ENCODE measurements at places on chromosomes 16 and 17. TPM values are rescaled to one million over a fixed set of nuclear protein-coding genes. Genes with fewer than 3 reads are reported as not detected.

The TUBG2 gene
- total RNA-seq, result 8.9 TPM

The TMEM92 gene
- total RNA-seq, result not detected

The PRAC2 gene
- not detected for total RNA-seq

The PPP1R27 gene
- total RNA-seq, result not detected

The SMIM36 gene
- not detected for total RNA-seq

The MEOX1 gene
- total RNA-seq, result 6.0 TPM

The PER1 gene
- total RNA-seq, result 2,038 TPM

The BAHCC1 gene
- total RNA-seq, result 0.29 TPM

The ETV4 gene
- total RNA-seq, result not detected

The OSGIN1 gene
- 1.4 TPM for total RNA-seq

The CDH11 gene
- total RNA-seq, result not detected

DNA sequence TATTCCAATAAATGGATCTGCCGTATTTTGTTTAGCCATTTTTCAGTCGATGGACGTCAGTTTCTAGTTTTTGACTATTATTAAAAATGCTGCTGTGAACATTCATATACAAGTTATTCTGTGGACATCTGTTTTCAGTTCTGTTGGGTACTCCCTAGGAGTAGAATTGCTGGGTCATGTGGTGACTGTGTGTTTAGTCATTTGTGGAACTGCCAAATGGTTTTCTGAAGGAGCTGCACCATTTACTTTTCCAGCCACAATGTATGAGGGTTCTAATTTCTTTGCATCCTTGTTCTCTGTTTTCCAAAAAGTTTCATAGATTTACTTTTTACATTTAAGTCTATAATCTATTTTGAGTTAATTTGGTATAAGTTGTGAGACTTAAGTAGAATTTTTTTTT is 29.5 kb downstream of the CYLD start:
- H3K27me3 ChIP-seq, result no peaks in the 10 kb centered on the region
- H3K36me3 ChIP-seq, result peaks cover 9% of the 10 kb centered on the region
- H3K4me3 ChIP-seq, result no peak overlapping the region
- H3K27ac ChIP-seq, result peak overlapping the region; percentile 75

- no peak for DNase-seq
- no peak overlapping the region for H3K4me3 ChIP-seq
- peaks cover 2% of the 10 kb centered on the region for H3K36me3 ChIP-seq
- H3K4me1 ChIP-seq, result peaks cover 20% of the 10 kb centered on the region
These were observed 162.6 kb downstream of the XYLT1 start for GRCh38 chr16:17308186-17308585.

GRCh38 chr17:76901542-76902197 is 33.5 kb downstream of the MGAT5B start:
- no peak overlapping the region for H3K4me3 ChIP-seq
- DNase-seq, result no peak
- peaks cover 4% of the 10 kb centered on the region for H3K27me3 ChIP-seq
- H3K4me1 ChIP-seq, result no peaks in the 10 kb centered on the region

DNA sequence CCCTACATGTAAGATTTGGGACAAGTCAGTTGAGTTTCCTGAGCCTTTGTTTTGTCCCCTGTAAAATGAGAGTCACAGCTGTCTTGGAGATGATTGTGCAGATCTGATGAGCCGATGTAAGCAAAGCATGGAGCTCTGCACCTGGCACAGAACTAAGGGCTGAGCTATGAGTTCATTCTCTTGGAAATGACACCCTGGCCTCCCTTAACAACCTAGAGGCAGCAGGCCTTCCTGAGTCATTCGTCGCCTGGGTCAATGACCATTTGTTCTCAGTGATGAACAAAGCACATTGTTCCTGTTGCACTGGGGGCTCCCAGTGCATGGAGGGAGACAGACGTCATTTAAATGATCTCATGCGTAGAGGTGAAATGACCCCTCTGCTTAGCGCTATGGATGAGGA is 62.8 kb upstream of the GCSH start:
- no peak overlapping the region for H3K4me3 ChIP-seq
- no peak for DNase-seq
- no peaks in the 10 kb centered on the region for H3K36me3 ChIP-seq
- peaks cover 15% of the 10 kb centered on the region for H3K27me3 ChIP-seq

- no peak overlapping the region for H3K4me3 ChIP-seq
- H3K4me1 ChIP-seq, result peaks cover 4% of the 10 kb centered on the region
- DNase-seq, result no peak
- H3K27me3 ChIP-seq, result no peaks in the 10 kb centered on the region
- H3K36me3 ChIP-seq, result peaks cover 5% of the 10 kb centered on the region
- no peak overlapping the region for H3K27ac ChIP-seq
These were observed 29.1 kb upstream of the FOXJ1 start for GRCh38 chr17:76170114-76170513.

- peaks cover 7% of the 10 kb centered on the region for H3K36me3 ChIP-seq
- H3K4me3 ChIP-seq, result no peak overlapping the region
- no peak for DNase-seq
These were observed 18.1 kb downstream of the LYRM1 start for GRCh38 chr16:20918486-20919239.

DNA sequence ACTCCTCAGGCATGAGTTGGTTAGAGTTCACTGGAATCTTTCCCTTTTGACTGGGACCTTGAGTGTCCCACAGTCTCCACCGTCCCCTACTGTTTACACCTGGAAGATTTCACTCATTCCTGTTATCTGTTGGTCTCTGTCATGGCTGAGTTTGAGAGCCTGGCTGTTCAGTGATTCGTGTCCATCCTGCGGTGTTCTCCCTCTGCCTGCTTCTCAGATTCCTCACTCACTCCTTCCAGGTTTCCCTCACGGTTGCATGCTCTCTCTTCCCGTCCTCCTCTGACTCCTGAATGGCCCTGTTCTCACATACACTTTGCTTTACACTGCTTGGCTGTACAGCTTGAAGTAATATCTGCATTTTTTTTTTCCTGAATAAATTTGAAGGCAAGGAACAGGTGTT is 24.5 kb downstream of the OR1D5 start:
- no peak overlapping the region for H3K4me3 ChIP-seq
- peak overlapping the region; percentile 34 for H3K27ac ChIP-seq
- no peaks in the 10 kb centered on the region for H3K27me3 ChIP-seq
- H3K36me3 ChIP-seq, result no peaks in the 10 kb centered on the region

DNA sequence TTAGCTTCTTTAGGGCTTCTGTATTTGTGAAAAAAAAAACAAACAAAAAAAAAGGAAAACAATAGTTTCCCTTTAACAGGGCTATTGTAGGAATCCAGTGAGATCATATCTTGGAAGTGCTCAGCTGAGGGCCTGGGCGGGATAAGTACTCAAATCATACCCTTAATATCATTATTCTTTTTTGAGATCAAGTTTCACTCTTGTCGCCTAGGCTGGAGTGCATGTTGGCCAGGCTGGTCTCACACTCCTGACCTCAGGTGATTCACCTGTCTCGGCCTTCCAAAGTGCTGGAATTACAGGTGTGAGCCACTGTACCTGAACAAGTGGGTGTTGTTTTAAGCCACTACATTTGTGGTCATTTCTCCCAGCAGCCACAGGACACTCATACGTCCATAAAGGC is 87.0 kb downstream of the CDH13 start:
- H3K36me3 ChIP-seq, result no peaks in the 10 kb centered on the region
- no peak overlapping the region for H3K27ac ChIP-seq
- H3K27me3 ChIP-seq, result peaks cover 28% of the 10 kb centered on the region
- DNase-seq, result no peak
- no peaks in the 10 kb centered on the region for H3K4me1 ChIP-seq
- no peak overlapping the region for H3K4me3 ChIP-seq

DNA sequence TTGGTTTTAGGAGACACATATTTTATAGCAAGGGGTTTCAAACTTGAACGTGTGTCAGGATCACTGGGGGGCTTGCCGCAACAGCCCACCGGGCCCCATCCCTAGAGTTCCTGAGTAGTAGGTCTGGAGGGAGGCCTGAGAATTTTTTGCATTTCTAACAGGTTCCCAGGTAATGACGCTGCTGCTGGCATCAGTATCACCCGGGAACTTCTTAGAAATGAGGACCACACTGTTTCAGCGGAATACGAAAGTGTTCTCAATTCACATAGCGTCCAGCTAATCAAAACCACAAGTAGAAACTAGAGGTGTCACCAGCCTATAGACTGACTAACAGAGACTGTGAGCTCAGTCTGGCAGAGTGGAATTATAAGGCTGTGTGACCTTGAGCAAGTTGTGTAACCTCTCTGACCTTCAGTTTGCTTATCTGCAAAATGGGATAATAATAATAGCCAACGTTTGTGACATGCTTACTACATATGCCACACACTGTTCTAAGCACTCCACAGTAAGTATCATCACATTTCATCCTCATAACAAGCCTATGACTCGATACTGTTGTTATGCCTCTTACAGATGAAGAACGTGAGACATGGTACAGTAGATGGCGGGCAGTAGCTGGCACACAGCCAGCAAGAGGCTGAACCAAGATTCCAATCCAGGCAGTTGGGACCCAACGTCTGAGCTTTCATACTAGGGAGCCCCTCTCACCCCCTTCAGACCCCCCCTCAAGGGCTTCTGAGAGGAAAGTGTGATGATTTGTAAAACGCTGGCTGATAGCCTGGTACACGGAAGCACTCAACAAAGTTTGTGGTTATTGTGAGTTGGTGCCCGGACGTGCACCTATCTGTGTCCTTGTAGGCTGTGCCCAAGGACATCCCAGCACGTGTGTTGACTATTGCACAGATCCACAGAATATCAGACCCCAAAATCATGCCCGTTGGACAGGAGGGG is 4.6 kb upstream of the ICAM2 start:
- H3K4me1 ChIP-seq, result peaks cover 45% of the 10 kb centered on the region
- peak; percentile 42 for DNase-seq
- H3K36me3 ChIP-seq, result no peaks in the 10 kb centered on the region
- peak overlapping the region; percentile 95 for H3K4me3 ChIP-seq

DNA sequence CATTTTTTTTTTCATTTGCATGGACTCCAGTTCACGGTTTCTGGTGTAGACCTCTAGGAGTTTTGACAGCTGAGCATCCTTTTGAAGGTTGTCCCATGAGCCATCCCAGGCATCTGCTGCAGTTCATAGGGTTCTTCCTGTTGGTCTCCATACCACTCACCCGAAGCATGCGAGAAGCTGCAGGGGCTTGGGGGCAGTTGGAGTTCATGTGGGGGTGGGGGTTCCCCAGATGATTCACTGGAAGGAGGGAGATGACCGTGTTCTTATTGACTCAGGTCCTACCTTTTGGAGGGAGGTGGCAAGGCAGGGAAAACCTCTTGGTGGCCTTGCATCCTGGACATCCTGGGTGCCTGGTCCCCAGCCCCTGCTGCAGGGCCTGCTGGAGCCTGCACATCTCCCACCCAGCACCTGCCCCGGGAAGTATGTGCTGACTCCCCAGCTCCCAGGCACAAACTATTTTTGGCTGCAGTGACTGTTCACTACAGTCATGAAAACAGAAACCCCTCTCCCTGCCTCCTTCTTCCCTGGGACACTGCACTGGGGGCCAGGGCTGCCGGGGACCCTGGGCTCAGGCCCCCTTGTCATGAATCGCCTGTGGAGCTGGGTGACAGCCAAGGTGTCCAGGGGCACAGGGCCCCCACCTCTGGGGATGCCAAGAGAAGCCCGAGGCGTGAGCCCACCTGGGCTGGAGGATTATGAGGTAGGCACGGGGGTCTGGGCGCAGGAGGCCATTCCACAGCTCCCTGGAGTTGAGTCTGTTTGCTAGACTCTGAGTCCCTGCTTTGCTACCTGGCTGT is 64.9 kb upstream of the LGALS9 start:
- H3K4me3 ChIP-seq, result no peak overlapping the region
- H3K36me3 ChIP-seq, result peaks cover 5% of the 10 kb centered on the region
- H3K4me1 ChIP-seq, result peaks cover 17% of the 10 kb centered on the region
- no peaks in the 10 kb centered on the region for H3K27me3 ChIP-seq
- DNase-seq, result no peak

- H3K27ac ChIP-seq, result peak overlapping the region; percentile 85
- no peaks in the 10 kb centered on the region for H3K27me3 ChIP-seq
- H3K4me1 ChIP-seq, result peaks cover 19% of the 10 kb centered on the region
These were observed 2.1 kb downstream of the MFAP4 start for GRCh38 chr17:19384723-19385391.

DNA sequence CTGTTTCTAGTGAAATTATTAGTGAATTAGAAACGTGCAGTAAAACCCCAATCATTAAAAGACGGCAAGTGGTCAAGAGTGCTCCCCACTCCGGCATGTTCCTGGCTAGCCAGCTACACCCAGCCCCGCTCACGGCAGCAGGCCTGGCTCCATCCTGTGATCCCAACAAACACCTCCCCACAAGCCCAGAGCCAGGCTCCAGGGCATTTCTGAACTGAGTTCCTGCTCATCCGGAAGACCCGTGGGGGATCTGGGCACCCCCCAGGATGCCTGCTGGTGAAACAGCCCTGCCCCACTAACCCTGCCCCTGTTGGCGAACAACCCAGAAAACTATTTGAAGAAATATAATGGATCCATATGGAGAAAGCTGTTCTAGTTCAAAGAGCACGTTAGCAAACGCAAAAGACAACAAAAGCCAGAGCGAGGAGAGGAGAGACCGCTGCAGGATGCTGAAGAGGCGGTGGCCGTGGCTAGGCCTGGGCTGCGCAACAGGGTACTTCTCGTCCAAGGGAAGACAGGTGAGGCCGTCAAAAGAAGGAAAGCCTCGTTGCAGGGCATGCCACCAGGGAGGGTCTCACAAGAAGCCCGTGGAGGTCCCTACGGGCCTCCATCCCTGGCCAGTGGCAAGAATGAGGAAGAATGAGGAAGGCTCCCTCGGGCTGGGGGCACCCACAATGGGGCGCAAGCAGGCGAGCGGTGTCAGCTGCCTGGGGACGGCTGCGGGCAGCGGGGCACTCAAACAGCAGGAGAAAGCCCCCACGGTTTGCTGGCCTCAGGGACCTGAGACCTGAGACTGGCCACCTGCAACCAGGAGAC is 19.2 kb downstream of the SLC16A3 start:
- peak overlapping the region; percentile 9 for H3K4me3 ChIP-seq
- peaks cover 10% of the 10 kb centered on the region for H3K36me3 ChIP-seq
- H3K27me3 ChIP-seq, result no peaks in the 10 kb centered on the region
- peaks cover 18% of the 10 kb centered on the region for H3K4me1 ChIP-seq
- H3K27ac ChIP-seq, result peak overlapping the region; percentile 92

DNA sequence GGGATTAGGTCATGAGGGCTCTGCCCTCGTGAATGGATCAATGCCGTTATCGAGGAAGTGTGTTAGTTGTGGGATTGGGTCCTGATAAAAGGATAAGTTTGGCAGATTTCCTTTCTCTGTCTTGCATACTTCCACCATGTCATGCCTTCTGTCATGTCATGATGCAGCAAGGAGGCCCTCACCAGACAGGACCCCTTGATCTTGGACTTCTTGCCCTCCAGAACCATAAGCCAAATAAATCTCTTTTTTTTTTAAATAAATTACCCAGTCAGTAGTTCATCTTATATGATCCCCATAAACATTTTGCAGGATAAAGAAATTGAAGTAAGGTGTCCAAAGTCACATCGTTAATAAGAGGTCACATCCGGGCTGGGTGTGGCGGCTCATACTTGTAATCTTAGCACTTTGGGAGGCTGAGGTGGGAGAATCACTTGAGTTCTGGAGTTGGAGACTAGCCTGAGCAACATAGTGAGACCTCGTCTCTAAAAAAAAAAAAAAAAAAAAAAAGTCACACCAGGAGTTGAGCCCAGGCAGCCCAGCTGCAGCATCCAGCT is 25.2 kb downstream of the HEXIM2 start:
- H3K27ac ChIP-seq, result no peak overlapping the region
- H3K27me3 ChIP-seq, result no peaks in the 10 kb centered on the region
- no peaks in the 10 kb centered on the region for H3K36me3 ChIP-seq
- no peak overlapping the region for H3K4me3 ChIP-seq
- no peak for DNase-seq
